ENCODE measurements at places on chromosomes 12 and 14.

- DNase-seq: no peak
Observed at GRCh38 chr12:4558171-4558570, 3.8 kb upstream of the DYRK4 start.

DNA sequence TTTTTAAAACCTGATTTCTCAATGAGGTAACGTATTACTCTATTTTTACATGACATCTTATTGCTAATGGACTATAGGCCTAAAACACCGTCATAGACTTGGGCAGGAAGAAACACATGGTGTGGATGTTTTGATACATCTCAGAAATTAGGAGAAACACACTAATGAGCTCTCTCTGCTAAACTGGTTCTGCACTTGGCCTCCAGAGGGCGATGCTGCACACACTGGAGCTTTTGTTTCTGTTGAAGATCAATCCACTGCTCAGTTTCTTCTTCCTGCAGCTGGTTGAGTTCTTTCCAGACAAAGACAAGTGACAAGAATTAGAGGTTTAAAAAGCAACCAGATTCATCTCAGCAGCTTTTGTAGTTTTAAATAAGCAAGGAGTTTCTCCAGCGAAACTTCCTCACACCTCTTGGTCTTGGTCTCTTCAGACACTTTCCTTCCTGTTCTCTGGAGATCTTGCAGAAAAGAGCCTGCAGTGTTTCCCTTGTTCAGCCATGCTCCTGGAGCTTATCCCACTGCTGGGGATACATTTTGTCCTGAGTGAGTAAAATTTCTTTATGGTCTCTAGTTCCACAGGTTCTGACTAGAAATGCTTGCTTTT lies 178.5 kb upstream of the OR4E1 start:
- peak; percentile 74 for DNase-seq

GRCh38 chr12:92431146-92431545 lies 271.6 kb upstream of the PLEKHG7 start:
- peak; percentile 28 for DNase-seq

DNA sequence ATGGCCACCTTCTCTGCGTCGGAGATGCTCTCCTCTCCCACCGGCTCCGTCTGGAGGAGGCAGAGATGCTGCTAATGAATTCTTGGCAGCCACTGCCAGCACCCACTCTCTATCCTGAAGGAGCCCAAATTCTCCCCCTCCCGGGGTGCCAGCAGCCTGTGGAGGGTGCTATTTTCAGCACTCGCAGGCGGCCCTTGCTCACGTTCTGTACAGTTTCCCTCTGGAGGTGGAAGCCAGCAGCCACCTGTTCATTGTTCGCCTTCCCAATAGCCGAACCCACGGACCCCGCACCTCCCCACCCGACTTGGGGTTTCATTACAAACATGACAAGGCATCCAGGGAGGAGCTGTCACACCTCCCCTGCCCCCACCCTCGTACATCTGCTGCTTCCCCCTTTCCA lies 27.8 kb downstream of the SNRNP35 start:
- DNase-seq: no peak

DNA sequence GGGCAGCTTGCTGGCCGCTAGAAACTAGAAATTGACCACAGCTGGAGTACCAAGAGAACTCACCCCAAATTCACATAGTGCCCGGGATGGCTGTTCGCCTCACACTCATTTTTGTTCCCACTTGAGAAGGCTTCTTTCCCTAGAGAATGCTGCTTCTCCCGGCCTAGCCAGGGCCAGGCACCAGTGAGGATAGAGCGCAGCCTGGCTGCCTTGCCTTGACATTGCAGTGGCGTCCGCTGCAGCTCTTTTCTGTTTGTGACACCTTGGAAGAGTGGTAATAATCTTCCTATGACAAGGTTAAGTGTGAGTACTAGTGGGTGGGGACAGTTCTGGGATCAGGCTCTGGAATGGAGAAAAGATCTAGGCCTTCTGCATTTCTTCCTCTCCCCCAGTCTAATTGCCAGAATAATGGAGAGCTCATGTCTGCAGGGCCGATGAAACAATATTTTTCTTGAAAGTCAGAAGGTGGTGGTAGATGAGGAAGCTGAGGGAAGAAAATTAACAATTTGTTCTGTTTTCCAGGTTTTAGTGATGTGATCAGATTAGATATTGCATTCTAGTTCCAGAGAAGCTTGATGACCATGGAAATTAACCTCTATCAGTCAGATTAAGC lies 3.7 kb downstream of the TMEM253 start:
- peak; percentile 81 for DNase-seq

DNA sequence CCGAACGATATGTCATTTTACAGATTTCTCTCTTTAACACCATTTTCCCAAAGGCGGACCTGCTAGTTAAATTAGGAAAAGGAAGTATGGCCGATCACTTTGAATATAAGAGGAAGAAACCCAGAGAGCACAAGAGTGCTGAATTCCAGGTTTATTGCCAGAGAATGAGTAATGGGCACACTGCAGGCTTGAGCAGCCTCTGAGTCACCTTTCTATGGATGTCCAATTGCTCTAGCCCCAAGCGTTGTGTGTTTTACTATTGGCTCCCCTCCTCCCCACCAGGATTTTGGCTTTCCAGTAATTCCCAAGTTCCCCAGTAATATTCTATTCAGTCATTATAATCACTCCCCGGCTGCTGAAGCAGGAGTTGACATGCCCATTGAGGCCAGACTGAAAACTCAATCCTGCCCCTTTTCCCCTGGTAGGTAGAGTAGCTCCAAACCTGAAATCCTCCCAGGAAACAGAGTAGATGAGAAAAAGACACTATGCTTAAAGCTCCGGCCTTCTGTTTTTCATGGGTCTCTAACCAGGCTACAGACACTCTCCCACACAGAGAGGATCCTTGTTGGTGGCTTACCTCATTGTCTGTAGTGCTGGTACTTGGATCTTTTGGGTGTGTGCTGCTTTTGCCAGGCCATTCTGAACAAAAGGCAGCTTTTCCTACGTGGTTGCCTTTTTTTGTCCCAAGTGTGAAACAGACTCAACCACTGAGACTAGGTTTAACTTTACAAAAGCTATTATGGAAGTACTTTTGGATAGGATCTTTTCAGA lies 704.3 kb upstream of the FLRT2 start:
- DNase-seq: no peak

- DNase-seq: no peak
Observed at GRCh38 chr12:16261944-16262475, 15.5 kb downstream of the SLC15A5 start.

DNA sequence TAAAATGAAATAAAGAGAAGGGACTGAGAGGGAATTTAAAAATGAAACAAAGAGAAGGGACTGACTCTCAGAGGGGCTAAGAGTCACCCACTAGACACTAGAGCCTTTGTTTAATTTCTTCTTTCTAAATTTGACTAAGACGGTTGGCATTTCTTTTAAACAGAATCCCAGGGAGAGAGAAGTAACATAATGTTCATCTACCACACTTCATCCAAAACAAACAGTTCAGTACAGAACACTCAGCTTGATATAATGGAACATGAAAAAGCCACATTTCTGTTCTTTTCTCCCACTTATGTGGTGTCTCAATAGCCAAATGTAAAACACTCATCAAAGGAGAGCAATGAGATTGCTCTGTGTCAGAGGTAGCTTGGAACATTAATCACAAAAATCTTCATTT lies 10.1 kb upstream of the NT5DC3 start:
- DNase-seq: no peak

GRCh38 chr12:114167431-114167830 lies 201.3 kb upstream of the RBM19 start:
- no peak for DNase-seq

GRCh38 chr12:21607701-21608100 lies 3.1 kb upstream of the GYS2 start:
- no peak for DNase-seq

- DNase-seq: no peak
Observed at GRCh38 chr12:55673638-55674037, 34.1 kb downstream of the ITGA7 start.

- peak; percentile 79 for DNase-seq
Observed at GRCh38 chr14:23379366-23380196, 2.7 kb downstream of the CMTM5 start.

- DNase-seq: peak; percentile 25
Observed at GRCh38 chr14:74954232-74954946, 1.0 kb downstream of the PGF start.

DNA sequence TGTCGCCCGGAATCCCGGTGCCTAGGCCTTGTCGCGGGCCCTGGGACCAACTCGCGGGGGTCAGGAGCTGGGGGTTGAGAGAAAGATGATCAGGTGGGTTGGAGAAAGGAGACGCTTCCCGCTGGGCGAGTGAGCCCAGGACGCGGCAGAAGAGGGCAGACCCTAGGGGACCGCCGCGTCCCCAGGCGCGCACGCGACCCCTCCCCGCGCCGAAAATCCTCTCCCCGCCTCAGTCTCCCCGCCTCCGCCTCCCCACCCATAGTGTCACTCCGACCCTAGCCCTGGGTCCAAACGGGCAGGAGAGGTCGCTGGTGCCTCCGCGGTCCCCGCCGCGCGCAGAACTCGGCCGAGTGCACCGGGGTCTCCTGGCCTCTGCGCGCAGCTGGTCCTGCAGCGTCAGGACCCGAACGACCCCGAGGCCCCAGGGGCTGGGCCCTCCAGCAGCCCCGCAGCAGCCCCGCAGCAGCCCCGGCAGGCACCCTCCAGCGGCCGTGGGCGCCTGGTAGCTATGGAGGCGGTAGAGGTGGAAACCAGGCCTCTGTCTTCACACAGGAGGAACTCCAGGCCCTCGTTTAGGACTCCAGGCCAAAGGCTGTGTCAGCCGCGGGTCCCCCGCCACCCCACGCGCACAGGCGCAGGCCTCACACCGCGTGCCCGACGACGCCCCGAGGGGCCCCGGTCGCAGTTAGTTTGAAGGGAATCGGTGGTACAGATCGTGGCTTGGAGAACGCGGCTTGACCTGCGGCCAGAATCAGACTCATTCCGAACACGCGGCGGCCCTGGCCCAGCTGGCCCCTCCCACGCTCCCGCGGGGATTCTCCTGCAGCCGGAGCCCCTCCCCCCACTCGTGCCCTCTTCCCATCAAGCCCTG lies 60.1 kb upstream of the EIF5 start:
- DNase-seq: no peak

DNA sequence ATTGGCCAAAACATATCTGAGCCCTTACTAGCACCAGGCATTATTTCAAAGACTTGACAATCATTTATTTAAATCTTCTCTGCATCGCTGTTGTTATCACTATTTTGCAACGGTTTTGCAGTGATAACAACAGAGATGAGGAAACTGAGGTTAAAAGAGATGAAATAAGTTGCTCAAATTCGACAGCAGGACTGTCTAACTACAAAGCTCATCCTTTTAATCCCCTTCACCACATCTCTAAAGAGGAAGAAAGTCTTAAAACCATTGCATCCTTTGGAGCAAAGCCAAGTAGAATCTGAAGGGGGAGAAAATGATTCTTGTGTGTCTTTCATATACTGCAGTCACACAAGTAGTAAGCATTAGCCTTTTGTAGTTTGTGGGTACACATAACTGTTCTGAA lies 14.8 kb upstream of the ETNK1 start:
- DNase-seq: no peak

DNA sequence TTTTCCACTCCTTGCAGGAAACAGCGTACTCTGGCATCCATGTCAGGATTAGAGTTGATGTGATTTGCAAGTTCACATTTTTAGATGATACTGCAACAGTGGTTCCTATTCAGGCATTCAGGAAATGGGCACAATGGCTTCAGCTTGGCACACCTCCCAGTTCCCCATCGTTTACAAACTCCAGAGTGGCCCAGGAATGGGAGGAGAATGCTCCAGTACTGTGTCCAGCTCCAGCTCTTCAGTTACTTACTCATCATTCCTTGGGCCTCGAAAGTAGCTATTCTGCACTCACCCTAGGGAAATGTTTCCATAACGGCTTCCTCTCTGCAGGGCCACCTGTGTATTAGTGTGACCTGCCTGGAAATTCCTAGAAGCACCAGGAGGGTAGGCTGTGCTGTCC lies 239.7 kb upstream of the RGS6 start:
- no peak for DNase-seq

DNA sequence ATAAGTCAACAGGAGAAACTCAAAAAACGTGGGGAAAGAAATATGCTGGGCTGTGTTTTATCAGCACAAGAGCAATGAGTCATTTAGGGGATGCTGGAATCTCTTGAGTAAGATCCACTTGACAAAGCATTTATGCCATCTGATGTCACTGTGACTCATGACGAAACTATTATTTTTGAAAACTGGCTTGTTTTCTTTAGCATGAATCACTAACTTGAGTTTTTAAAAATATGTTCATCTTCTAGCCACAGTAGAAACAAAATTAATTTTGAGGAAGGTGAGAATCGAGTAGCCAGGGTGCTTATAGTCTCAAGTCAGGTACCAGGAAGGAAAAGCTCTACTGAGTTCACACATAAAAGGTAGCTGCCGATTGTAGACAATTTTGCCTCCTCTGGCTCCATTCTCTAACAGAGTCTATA lies 456.2 kb upstream of the MGAT4C start:
- DNase-seq: no peak

DNA sequence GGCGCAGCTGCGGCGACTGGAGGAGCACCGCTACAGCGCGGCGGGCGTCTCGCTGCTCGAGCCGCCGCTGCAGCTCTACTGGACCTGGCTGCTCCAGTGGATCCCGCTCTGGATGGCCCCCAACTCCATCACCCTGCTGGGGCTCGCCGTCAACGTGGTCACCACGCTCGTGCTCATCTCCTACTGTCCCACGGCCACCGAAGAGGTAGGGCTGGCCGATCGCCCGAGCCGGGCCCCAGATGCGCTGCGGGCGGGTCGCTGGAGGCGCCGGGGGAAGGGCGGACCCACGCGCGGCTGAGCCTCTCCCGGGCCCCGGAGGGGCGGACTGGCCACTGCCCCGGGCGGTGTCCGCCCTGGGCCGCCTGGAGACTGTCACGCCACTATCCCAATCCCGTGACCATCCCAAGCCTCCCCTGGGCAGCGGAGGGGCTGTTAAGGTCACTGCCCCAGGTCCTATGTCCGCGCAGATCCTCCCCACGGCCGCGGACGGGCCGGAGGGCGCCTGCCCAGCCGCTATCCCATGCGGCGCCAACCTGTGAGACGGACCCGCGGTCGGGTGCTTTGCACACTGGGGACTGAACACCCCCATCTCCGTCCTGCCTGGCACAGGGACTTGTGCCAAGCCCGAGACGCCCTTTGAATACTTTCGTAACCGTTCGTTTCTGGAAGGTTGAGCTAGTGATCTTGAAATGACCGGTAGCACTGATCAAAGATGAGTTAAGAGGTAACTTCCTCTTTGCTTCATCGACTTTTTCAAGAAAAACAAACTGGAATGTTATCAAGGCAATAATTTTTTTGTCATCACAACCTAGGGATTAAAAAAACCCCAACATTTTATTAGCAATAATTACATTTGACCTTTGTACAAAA lies 725 bp downstream of the CHPT1 start:
- peak; percentile 85 for DNase-seq
